ENCODE measurements at places on chromosomes 16 and 17.

DNA sequence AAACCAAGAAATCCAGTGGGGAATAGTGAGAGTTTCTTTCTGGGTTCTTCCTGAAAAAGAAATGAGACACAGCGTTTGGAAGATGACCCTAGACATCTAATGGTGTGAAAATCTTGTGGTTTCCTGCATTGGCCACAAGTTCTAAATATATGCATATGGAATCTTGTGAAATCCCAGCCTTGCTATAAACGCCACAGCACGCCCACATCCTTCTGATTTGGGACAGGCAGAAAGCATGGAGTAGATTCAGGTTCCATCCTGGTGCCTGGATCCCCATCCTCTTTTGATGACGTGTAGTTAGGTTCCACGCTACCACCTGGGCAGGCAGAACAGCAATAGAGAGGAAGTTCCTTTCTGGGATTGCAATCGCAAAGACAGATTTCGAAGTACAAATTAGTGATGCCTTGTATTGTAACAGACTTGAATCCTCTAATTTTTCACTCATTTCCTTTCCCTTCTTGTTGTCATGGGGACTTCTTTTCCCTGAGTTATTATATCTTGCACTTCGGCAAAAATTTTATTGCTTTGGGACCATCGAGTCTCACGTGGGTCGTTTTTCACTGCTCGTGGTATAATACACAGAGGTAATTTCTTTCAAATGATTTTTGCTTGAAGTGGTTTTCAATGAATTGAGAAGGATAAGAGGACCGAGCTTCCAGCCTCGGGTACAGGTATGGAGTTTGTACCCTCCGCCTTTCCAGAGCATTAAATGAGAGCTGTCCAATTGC lies 37.6 kb downstream of the HS3ST4 start:
- DNase-seq, result no peak

GRCh38 chr17:40777971-40778370 lies 4.4 kb downstream of the KRT27 start:
- DNase-seq, result no peak

DNA sequence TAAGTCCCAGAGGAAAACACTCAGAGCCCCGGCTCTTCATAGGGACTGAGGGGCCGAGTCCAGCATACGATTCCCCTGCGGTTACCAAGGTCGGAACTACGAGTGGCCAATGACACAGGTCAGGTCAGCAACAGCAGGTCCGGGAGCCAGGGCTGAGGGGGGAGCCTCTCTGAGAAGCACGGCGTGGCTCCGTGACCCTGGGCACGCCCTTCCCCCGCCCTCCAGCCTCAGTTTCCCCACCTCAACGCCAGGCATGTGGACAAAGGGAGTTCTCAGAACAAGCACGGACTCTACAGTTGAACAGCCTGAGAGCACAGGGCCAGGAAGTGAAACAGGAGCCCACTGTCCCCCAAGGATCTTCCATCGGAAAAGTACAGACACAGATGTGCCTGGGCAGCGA lies 25.6 kb downstream of the TPSD1 start:
- DNase-seq, result no peak

DNA sequence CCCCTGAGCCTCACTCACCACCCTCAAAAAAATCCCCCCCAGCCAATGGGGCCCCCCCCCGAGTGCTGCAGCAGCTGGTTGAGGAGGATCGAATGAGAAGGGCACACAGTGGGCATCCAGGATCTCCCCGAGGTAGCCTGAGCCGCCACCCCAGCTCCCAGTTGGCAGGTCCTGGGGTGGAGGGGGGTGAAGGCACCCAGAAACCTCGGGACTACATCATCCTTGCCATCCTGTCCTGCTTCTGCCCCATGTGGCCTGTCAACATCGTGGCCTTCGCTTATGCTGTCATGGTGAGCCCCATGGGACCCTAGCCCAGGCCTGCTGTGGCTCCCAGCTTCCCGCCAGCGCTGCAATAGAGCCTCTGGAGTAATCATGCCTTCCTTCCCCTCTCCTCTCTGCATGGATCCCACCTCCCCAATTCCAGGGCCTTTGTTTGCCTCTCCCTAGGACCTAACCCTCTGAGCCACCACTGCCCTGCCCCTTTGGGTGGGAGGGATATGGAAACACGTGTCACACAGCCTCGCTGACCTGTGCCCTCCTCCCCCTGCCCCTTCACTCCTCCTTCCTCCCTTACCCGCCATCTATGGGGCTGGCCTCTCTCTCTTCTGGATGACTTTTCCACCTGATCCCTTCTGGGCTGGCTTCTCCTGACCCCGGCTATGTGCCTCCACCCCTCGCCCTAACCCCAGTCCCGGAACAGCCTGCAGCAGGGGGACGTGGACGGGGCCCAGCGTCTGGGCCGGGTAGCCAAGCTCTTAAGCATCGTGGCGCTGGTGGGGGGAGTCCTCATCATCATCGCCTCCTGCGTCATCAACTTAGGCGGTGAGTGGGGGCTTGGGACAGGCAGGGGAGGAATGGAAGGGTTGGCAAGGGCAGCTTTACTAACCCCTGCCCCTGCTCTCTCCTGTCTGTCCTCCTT lies 1.9 kb downstream of the PRRT2 start:
- no peak for DNase-seq

GRCh38 chr16:22192261-22193062 lies 13.6 kb upstream of the EEF2K start:
- peak; percentile 58 for DNase-seq

DNA sequence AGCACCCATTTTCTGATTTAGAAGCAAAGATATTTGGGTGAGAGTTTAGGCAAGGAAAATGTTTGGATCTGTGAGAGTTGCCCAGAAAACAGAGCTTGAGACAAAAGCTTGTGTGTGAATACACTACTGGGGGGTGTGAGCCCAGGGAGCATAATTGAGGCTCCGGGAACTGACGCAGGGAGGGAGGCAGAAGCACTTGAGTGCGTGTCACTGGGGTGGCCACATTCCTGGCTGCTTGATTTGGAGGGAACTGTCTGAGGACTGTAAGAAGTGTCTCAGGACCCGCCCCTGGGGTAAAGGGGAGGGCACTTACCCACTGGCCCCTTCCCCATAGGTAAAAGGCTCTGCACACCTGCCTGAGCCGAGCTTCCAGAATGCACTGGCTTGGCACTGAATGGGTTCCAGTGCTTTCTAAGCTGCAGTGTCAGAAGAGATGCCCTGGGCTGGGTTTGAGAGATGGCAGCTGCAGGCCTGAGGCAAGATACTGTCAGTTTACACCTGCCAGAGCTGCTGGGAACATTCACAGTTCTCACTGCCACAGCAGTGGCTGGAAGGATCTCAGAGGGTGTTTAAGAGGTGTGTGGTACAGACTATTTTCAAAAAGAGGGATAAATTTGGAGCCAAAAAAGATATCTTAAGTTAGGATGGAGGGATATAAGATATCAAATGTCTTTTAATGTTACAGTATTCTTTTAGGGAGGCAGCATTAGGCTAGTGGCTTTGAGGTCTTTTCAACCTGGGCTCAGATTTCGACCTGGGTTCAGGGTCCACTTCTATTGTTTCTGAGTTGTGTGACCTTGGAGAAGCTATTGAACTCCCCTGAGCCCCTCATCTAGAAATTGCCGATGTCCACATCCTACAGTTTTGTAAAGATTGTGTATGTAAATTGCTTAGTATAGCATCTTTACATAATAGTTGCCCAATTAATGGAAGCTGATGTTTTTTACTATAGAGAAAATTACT lies 6.9 kb upstream of the TEX2 start:
- DNase-seq, result no peak

DNA sequence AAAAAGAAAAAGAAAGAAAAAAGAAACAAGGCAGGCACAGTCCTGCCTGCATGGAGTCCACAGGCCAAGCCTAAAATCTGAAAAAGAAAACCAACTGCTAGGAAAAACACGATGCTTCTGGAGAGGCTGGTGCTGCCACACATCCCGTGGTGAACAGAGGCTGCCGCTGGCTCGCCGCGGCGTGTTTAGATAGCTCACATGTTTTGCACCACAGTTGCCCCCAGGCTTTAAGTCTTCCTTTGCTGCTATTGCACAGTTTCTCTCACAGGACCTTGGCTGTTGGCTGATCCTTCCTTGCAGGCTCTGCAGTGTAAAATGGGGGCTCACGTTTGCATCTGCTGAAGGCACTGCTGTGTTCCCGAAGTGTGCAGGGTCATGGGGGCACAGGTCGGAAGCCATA lies 8.6 kb downstream of the SLC6A4 start:
- DNase-seq, result no peak

- no peak for DNase-seq
Measured at GRCh38 chr17:14781123-14781522, 480.2 kb downstream of the HS3ST3B1 start.

- DNase-seq, result no peak
Measured at GRCh38 chr16:11133344-11133943, 122.6 kb downstream of the SOCS1 start.

- DNase-seq, result no peak
Measured at GRCh38 chr17:32470405-32471167, 16.2 kb upstream of the CDK5R1 start.

DNA sequence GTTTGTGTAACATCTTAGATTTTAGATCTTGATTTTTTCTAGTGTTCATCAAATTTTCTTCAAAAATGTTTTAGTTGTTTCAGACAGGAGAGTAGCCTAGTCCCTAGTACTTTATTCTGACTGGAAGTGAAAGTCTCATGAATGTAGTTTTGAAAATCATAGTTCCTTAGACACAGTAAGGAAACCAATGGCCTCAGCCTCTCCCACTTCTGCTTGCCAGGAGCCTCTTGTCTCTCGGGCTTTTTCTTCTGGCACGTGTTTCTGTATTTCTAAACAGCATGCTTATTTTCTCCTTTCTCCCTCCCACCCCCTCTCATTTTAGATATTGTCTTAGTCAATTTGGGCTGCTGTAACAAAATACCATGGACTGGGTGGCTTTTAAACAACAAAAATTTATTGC lies 9.8 kb downstream of the SLFN5 start:
- DNase-seq, result no peak

DNA sequence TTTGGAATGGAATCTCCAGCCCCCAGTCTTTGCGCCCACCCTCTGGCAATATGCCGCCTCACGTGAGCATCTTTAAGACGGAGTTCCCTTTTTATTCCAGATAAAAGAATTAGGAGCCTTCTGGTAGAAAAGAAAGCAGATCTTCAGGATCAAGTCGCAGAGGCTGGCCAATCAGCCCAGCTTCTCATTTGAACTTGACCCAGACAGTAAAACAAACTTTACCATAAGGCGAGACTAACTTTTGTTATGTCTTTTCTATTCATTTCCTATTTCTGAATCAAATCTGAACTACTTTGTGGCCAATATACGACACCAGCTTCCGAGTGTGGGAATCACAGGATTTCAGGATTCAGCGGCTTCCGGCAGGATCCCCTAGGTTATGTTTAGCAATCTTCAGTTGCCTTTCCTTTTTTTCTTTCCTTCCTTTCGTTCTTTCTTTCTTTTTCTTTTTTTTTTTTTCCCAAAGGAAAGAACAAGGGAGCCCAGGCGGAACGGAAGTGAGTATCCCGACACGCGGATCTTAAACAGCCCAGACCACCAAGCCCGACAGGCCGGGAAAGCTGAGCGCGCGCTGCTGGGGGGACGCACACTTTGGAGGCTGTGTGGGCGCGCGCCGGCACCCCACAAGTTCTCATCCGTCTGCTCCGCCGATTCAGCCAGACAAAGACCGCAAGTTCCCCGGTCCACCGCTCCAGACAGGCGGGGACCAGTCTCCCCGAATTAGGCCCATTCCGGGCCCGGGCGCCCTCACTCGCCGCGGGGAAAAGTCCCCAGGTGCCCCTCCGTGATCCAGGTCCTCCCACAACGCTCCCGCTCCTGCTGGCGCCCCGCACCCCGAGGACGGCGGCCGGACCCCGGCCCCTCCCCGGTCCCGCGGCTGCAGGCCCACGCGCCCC lies 633 bp downstream of the TBC1D16 start:
- peak; percentile 8 for DNase-seq

DNA sequence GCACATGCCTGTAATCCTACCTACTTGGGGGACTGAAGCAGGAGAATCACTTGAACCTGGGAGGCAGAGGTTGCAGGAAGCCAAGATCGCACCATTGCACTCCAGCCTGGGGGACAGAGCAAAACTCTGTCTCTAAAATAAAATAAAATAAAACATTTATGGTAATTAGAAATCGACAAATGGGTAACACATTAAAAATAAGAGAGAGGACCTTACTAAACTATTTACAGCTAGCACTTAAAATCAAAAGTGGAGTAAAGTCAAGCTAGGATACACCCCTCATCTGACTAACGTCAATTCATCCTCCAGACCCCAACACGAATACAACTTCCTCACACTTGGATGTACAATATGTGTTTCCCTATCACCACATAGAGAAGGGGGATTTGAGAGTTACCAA lies 27.8 kb upstream of the RHOT1 start:
- DNase-seq, result no peak

GRCh38 chr17:79888811-79889634 lies 49.8 kb upstream of the CBX4 start:
- no peak for DNase-seq

- no peak for DNase-seq
Measured at GRCh38 chr17:29020576-29020975, 14.7 kb upstream of the SEZ6 start.

DNA sequence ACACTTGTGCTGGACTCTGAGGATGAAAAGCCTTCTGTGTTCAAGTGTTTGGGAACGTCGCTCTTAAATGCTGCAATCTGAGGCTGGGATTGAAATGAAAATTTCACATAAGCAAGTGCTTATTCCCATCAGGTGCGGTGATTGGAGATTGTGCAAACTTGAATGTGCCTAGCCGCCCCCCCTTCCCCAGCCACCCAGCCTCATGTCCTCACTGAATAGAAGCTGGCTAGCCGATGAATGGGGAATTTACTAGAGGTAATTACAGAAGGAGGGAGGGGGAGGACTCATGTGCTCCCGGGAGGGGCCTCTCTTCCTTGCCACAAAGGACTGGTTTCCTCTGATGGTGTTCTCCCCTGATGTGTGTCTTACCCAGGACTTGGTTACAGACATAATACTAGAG lies 544.8 kb upstream of the EEF2KMT start:
- DNase-seq, result no peak

- no peak for DNase-seq
Measured at GRCh38 chr16:60674241-60674640, 1362.0 kb downstream of the CDH8 start.

DNA sequence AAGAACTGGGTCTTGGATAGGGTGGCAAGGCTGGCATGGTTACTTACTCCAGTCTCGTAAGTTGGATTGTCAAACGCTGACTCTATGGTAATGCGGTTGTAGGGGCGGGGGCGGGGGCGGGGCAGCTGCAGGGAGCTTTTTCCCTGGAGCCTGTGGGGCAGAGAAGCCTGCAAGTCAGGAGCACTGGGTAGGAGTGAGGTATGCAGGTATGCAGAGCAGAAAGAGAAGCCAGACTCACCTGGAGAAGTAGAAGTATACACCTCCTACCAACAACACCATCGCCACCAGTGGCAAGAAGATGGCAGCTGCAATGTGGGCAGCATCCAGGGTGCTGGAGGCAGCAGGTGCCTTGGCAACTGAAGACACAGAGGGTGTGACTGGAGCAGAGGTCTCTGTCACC lies 4.8 kb upstream of the PHF12 start:
- DNase-seq, result no peak

- no peak for DNase-seq
Measured at GRCh38 chr16:56048425-56049105, 142.7 kb upstream of the GNAO1 start.

DNA sequence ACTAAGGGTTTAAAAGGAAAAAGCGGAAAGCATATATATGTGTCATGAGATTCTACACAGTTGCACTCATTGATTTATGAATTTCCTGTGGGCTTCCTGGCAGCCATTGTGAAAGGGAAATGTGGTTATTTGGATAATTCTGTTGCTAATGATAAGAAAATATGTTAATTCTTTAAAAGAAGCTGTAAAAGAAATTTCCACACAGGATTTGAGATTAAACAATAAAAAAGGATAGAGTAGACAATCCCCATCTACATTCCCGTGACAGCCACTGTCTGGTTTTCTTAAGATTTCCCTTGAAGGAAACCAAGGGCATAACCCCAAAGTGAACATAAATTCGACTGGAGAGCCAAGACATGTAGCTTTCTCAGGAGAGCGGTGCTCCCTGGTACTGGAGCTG lies 397.5 kb downstream of the CPPED1 start:
- DNase-seq, result no peak

Data from NCI-H774 (cell line).